Activated CD4-positive, alpha-beta T cell treated with anti-CD3 and anti-CD28 coated beads, Interleukin-2, amount 50 U/mL, for 16 hours (primary cell): ENCODE measurements at places on chromosomes 7 and 10.

GRCh38 chr10:2476218-2476811, 591.0 kb upstream of the PFKP start:
- DNase-seq, result no peak

GRCh38 chr10:47336387-47337134, 11.6 kb upstream of the RBP3 start:
- no peak for DNase-seq

- DNase-seq, result no peak
Observed at GRCh38 chr10:17785276-17785930, 23.7 kb upstream of the MRC1 start.

DNA sequence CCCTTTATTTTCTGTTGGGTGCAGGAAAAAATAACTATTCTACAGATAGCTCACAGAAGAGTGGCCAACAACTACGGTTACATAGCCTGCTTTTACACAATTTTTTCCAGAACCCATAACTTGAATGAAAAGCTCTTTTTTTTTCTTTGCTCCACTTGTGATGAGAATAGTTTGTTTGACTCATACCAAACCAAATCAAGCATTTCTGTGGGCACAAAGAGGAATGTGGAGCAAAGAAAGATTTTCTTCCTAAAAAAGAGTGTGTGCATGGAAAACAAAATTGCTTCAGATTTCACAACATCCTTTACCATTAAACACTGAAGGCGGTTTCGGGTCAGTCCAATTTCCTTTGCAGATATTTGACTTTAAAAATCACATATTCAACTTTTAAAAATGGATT, 54.8 kb upstream of the RAB11FIP2 start:
- no peak for DNase-seq

DNA sequence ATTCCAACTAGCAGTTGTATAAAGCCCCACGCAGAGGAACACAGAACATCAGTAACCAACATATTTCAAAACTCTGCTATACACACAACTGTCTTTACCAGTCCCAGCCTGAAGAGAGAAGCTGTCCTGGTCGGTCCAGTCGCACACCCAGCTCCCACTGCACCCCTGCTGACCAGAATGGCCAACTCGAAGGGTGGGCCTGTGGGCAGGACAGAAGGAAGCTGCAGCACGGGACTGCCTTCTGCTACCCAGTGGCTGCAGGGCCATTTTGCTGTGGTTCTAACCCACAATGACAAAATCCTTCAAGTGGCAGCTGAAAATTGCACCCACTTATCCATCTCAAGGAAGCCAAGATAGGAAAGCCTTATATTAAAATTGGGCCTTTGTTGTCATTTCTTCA, 48.2 kb downstream of the GSDME start:
- DNase-seq, result no peak

DNA sequence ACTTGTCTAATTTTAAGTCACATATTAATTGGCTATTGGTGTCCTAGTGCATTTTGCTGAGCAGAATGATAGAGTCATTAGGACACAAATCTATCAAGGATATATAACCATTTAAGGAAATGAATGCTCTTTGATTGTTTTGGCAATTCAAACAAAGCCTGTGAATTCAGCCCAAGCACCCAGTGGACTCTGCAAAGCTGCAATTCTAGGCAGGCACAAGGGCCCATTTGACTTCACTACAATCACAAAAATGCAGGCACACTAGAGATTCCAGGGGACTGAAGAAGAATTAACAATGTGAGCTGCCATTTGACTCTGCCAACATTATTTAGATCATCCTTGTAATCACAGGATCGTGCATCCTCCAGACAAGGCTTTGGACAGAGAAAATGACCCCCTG, 544.2 kb upstream of the PHF14 start:
- DNase-seq, result no peak

DNA sequence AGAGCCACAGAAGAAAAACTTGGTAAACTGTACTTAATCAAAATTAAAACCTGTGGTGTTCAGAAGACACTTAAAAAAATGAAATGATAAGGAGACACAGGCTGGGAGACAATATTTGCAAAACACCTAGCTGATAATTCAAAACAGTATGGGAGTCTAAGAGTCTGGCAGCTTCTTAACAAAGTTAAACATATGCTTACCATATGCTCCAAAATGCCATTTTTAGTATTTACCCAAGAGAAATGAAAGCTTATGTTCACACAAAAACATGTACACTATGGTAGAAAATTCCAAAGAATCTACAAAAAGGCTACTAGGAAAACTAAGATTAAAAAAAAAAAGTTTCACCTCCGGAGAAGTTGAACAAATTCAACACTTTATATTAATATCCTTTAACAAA, 48.6 kb downstream of the ITGB1 start:
- no peak for DNase-seq

- no peak for DNase-seq
Observed at GRCh38 chr7:2792856-2793487, 51.1 kb downstream of the GNA12 start.

- no peak for DNase-seq
Observed at GRCh38 chr7:133354546-133355324, 101.9 kb downstream of the EXOC4 start.

- no peak for DNase-seq
Observed at GRCh38 chr10:13658264-13658663, 71.5 kb downstream of the PRPF18 start.

- no peak for DNase-seq
Observed at GRCh38 chr10:90862908-90863514, 5.2 kb upstream of the HTR7 start.
